ENCODE measurements at places on chromosomes 3 and 15. TPM values are rescaled to one million over a fixed set of nuclear protein-coding genes. Genes with fewer than 3 reads are reported as not detected.
A peak's percentile ranks its signal among the peaks of the same experiment; 100 is the strongest.

GRCh38 chr3:108209579-108209978 lies 12.6 kb downstream of the IFT57 start:
- no peak for DNase-seq

DNA sequence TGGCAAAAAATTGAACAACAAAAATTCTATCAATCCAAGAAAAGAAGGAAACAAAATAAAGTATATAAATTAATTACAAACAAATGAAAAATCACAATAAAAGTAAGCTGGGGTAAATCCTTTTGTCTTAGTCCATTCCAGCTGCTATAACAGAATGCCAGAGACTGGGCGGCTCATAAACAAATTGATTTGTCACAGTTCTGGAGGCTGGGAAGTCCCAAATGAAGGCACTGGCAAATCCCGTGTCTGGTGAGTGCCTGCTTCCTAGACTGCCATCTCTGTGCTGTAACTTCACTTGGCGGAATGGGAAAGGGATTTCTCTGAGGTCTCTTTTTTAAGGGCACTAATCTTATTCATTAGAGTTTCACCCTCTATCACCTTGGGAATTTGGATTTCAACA lies 53.6 kb upstream of the RPL35A start:
- DNase-seq = no peak

DNA sequence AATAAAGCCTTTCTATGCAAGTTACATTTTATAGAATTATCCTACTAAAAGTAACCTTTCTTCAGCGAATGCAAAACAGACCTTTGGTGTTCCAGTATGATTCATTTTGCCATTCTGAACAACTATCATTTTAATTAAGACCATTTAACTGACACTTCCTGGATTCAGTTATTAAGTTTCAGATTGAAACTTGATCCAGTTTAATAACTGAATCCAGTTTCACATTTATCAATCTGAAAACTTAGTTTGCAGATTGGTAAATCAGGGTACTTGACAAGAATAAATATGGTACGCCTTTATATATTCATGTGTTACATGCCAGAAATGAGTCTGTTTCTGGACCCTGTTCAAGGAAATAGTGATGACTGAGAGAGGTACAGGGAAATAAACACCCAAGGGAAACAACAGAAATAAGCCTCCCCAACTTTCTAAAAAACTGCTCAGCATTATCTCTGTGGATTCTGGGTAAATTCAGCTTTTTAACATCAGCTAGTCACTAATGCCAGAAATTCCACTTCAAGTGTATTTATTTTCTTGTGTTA lies 23.3 kb upstream of the NFKBIZ start:
- no peak for DNase-seq

DNA sequence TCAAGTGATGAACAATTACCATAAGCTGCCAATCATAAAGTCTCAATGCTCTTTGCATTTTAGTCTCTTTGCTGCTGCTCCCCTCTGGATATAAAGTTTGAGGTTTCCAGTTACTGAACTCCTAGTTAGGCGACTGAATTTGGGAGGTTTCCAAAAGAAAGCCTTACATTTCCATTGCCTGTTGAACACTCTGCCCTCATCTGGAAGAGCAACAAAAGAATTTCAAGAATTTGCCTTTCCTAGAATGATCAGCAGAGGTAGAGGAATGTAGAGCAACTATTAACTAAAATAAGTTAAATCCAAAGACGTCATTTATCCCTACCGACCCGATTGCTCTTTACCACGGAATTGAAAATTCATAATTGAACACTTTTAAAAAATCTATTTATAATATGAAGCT lies 53.4 kb upstream of the PRICKLE2 start:
- no peak for DNase-seq

- DNase-seq = no peak
Measured at GRCh38 chr15:44713006-44713966, 2.0 kb downstream of the B2M start.

GRCh38 chr3:90080988-90081387 lies 973.6 kb downstream of the EPHA3 start:
- no peak for DNase-seq

DNA sequence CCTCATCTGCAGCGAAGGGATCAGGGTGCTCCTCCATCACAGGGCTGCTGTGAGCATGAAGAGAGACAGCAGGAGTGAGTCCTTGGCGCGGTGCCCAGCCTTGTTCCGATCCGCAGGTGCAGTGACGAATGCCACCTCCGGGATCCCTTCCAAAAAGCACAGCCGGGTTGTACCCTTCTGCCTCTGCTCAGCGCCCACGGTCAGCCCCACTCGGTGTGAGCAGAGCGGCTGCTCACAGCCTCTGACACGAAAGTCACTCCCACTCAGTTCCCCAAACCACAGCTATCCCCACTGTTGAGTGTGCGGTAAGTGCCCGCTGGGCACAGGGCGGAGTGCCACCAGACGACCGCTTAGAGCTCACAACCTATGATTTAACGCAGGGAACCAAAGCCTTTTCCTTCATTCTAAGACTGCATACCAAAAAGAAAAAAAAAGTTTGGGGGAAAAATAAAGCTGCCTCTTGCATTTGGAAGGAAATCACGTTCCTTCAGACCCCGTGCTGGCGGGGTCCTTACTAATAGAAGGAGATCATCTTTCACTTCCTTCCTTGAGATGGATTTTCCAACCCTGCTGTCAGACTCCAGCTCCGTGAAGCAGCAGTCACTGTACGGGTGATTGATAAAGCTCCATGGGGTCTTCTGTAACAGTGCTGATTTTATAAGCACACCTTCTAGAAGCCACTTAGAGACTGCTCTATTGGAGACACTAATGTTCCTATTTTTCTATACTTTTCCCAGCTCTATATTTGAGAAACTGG lies 34.7 kb upstream of the TUBGCP5 start:
- DNase-seq = peak; percentile 35

DNA sequence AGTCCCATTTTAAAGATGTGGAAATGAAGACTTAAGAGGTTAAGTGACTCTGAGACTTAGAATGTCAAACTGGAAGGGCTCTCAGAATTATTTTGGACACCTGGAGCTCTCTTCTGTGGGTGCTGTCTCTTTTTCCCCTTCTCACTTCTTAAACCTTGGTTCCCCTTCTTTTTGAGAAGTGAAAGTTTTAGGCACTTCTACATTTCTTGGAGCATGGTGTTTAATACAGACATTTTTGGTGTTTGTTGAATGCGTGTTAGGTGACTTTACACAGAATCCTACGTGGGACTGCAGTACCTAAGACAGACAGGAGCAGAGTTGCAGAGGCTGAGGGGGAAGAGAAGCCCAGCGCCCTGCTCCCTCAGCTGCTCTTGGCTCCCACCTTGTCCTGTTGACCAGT lies 133.3 kb downstream of the MDFIC2 start:
- DNase-seq = no peak

The CISH gene
- 0.23 TPM for total RNA-seq

The RLBP1 gene
- not detected for total RNA-seq

All from H4 (cell line).